ENCODE measurements at places on chromosomes 12 and 14.

GRCh38 chr14:38385836-38386235 lies 129.9 kb upstream of the CLEC14A start:
- no peak for DNase-seq

GRCh38 chr12:83665634-83666218 lies 979.0 kb downstream of the TMTC2 start:
- DNase-seq: no peak

DNA sequence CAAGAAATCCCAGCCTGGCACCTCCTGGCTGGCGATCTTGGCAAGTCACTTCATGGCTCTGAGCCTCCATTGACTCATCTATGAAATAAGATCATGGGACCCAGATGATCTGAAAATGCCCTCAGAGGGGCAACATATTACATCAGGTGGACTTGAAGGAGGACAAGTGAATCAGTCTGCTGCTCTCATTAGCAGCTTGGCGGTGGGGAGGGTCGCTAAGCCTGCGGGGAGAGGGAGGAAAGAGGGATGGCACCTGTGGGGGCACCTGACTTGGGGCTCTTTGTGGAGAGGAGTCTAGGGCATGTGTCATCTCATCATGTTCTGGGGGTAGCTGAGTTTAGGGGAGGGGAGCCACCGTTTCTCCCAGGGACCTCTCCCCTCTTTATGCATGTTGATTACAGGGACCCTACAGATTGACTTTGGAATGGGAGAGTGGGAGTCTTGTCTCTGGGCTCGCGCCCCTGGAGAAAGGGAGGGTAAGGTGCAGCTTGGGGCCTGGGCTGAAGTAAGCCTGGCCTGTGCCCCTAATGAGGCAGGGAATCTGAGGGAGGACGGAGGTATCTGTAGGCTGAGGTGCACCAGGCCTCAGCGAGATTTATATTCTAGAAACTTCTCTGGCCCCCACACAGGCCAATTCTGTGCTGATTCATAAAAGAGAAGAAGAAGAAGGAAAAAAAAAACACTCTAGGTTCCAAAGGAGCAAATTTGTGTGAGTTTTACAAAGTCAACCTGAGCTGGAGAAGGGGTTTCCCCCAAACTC lies 29.3 kb upstream of the BATF start:
- DNase-seq: no peak

GRCh38 chr12:24997970-24998582 lies 49.2 kb upstream of the BCAT1 start:
- no peak for DNase-seq

- DNase-seq: no peak
Measured at GRCh38 chr12:11433664-11434063, 38.3 kb upstream of the PRB2 start.

DNA sequence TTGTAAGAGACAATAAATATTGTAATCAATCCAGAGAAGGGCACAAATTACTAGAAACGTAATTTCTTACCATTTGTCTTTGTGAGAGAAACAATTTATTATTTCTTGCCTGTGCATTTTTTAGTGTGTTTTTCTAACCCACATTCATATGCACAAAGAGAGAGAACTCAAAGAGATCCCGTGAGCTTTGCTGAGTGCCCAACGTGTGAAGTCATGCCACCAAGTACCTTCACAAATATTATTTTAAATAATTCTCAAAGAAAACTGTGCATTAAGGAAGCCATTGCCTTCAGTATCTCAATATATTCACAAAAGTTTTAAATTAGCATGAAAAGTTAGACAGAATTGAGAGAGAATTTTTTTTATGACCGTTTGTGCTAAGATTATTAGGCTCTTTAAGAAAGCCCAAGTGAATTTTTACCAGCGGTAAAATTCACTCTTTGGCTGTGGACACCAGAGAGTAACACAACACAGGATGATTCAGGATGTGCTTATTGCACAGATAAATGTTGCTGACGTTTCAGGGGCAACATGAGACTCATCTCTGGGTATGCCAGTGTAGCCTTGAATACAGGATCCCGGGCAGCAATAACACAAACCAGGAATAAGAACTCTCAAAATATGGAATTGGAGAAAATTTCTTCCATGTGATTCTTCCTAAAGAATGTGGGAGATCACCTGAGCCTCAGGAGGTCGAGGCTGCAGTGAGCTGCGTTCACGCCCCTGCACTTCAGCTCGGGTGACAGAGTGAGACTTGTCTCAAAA lies 2.9 kb downstream of the ARHGDIB start:
- DNase-seq: no peak

DNA sequence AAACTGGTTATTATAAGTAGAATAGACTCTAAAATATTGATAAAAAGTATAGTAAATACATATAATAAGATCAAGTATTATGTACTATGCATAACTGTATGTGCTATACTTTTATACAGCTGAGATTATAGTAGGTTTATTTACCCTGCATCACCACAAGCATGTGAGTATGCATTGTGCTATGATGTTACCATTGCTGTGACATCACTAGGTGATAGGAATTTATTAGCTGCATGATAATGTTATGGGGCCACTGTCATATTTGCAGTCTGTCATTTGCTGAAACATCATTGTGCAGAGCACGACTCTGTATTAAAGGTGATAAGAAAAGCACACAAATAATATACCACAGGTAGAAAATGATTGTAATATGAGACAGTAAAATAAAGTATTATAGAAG lies 385.6 kb downstream of the ZFP36L1 start:
- DNase-seq: no peak

Measured in activated CD4-positive, alpha-beta T cell treated with anti-CD3 and anti-CD28 coated beads, Interleukin-2, amount 50 U/mL, for 1 hour (primary cell).